ENCODE measurements at places on chromosomes 6 and 20.

DNA sequence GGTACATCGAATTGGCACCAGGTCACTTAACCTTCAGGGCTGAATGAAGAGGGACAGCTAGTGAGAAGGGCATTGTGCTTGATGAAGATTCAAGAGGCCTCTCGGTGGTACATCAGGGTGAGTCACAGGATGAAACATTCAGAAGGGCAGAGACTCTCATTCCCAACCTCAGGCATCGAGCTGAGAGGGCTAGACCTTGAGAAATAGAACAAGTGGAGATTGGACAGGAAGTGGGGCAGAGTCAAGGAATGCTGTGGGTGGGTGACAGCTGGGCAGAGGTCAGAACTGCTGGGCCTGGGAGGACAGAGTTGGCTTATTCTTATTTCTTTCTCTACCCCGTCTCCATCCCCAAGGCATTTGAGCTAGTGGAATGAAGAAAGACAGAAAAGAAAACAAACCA, 126.0 kb downstream of the SCML4 start:
- DNase-seq = no peak

GRCh38 chr6:64547594-64548268, 912.1 kb downstream of the PHF3 start:
- no peak for DNase-seq

DNA sequence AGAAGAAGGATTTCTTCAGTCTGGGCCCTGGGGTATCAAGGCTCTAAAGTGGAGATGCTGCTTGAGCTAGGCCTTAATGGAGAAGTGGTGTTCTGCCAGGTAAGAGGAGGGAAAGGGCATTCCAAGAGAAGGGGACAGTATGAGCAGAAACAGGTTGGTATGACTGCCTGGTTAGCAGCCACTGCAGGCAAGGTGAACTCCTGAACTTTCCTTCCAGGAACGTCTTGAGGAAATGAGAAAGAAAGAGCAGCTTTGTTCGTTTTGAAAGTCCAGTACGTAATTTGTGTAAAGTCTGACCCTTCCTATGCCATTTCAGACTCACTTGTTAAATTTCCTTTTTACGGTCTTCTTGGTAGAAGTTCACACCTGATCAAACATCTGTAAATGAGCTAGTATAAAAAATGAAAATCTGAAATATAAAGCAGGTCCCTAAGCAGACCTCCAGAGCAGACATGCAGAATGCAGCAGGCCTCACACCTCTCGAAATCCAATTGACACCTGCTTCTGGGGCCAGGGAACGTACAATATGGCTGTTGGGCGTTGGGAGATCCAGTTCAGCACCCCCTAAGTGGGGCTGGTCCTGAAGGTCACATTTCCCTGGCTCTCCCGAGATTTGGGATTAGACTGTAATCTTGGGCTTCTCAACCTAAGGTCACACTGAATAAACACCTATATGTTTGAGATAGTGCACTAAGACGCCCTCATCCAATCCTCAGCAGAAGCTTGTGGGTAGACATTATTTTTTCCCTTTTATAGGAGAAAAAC, 33.6 kb downstream of the MYLK4 start:
- DNase-seq = no peak

GRCh38 chr6:89987140-89987539, 92.9 kb downstream of the GJA10 start:
- no peak for DNase-seq

- no peak for DNase-seq
Measured at GRCh38 chr20:10239954-10240353, 21.3 kb downstream of the SNAP25 start.
